ENCODE measurements at places on chromosomes 12 and 14. TPM values are rescaled to one million over a fixed set of nuclear protein-coding genes. Genes with fewer than 3 reads are reported as not detected.

- DNase-seq, result no peak
These were observed 22.0 kb downstream of the SLC25A21 start for GRCh38 chr14:37150414-37150813.

The CLEC6A gene
- not detected for total RNA-seq

DNA sequence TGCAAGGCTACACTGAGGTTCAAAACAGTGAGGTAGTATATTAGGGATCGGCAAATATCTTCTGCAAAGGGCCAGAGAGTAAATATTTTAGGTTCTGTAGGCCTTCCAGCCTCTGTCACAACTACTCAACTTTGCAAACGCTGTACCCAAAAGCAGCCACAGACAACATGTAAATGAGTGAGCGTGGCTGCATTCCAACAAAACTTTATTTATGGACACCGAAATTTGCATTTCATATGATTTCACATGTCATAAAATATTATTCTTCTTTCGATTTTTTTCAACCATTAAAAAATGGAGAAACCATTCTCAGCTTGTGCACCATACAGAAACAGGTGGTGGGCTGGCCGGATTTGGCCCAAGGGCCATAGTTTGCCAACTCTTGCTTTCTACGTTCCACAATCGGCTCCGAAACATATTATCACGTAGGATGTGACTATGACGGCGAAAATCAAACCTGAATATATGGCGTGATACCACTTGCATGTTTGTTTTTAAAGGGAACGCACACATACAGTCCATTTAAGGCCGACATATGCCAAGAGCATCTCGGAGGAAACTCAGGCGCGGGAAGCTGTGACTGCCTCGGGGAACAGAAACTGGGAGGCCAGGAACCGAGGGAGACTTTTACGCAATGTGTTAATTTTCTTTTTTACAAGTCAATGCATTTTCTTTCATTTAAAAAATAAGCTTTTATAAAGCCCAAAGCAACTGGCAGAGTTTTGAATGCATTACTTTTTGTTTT, 7.1 kb downstream of the NCOR2 start:
- DNase-seq, result no peak

DNA sequence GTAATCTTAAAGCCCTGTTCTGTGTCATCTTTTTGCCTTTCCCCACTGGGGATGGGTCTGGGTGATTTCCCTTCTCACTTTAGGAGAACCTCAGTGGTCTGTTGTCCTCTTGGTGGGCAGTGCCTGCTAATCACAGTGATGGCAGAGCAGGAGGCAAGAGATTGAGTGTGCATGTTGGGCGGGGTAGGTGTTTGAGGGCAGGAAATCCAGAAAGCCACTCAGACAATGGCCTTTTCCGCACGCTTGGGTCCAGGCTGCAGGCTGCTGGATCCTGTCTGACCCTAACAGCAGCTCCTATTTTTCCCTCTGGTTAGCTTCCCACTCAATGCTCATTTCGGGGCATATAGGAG, 13.7 kb upstream of the ITGA5 start:
- DNase-seq, result peak; percentile 19

DNA sequence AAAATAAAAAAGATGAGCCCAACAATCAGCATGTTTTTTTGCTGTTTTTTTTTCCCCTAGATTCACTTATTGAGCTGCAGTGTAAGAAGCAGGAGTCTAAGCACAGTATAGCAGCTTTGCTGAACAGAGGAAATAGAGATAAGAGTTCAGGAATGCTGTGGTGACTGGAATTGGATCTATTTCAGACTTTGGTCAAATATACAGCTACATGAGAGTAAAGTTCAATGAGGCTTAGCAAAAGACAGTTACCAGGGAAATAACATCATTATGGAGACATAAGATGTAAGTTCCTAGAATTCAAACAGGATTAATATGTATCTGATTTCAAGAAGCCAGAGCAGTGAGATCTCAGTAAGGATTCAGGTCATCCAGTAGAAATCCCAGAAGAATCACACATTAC, 613.0 kb downstream of the RPS29 start:
- no peak for DNase-seq

GRCh38 chr12:119644930-119645329, 23.0 kb upstream of the PRKAB1 start:
- no peak for DNase-seq

The TMTC3 gene
- 7.7 TPM for total RNA-seq

- DNase-seq, result no peak
These were observed 160.3 kb upstream of the HIF1A start for GRCh38 chr14:61535032-61535431.

- no peak for DNase-seq
These were observed 46.0 kb downstream of the ITPR2 start for GRCh38 chr12:26786865-26787514.

DNA sequence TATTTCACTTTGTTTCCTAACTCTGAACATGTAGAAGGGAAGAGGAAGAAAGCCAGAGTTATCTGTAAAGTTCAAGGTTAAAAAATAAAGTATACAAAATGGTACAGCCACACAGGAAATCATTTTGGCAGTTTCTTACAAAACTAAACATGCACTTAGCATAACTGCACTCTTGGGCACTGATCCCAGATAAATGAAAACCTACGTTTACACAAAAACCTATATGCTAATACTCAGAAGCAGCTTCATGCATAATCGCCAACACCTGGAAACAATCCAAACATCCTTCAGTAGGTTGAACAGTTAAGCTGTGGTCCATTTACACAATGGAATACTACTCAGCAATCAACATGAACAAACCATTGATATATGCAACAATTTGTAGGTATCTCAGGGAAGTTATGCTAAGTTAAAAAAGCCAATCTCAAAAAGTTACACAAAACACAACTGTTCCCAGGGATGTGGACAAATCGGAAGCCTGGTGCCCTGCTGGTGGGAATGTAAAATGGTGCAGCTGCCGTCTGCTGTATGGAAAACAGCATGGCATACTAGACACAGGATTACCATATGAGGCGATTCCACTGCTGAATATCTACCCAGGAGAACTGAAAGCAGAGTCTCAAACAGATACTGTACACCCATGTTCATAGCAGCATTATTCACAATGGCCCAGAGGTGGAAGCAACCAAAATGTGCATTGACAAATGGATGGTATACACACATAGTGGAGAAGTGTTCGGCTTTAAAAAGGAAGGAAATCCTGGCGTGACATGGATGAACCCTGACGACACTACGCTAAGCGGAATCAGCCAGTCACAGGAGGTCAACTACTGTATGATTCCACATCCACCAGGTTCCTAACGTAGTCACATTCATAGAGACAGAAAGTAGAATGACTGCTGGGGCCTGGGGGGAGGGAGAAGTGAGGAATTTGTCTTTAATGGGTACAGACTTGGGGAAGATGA, 37.7 kb downstream of the NRDE2 start:
- no peak for DNase-seq

DNA sequence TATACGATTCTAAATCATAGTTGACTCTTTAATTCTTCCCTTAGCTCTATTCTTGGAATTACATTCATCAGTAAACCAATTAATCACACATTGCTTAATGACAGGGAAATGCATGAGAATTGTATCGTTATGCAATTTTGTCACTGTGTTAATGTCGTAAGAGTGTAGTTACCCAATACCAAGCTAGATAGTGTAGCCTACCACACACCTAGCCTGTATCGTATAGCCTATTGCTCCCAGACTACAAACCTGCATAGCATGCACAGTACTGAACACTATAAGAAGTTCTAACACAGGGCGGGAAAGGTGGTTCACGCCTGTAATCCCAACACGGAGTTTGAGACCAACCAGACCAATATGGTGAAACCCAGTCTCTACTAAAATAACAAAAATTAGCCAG, 24.7 kb downstream of the HNRNPC start:
- DNase-seq, result no peak

The MYH6 gene
- 138 TPM for total RNA-seq

GRCh38 chr12:117060929-117061305, 38.3 kb downstream of the TESC start:
- DNase-seq, result no peak

DNA sequence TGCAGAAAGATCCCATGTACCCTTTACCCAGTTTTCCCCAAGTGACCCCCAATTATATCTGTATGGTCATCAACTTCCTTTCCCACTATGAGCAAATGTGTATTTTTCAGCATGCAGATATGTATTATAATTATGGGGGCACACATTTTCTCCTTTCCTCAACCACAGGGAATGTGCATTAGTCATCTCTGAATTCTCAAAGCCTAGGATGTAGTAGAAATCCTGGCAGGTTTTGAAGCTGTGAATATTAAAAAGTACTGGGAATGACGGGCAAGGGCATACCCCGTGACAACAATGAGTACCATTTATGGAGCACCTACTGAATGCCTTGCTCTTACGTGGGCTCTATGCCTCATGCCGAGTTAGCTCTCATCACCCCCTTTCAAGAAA, 71.5 kb downstream of the VWF start:
- DNase-seq, result no peak

- no peak for DNase-seq
These were observed 35.2 kb downstream of the RNFT2 start for GRCh38 chr12:116773276-116773731.

DNA sequence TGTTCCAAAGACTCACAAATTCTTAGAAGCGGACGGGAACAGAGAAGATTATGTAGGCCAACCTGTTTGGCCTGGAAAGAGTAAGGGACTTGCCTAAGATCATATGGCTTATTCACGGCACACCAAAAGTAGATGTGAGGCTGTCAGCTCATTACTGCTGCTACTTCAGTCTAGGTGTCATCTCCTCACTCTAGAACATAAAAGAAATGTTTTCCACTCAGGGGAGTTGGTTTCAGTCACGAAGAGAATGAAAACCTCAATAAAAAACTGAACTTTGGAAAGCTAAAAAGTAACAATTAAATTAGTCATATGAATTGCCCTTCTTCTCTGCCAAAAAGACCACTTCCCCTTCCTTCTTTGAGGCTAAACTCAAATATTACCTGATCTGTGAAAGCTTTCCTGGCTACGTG, 658 bp upstream of the CEP128 start:
- no peak for DNase-seq

DNA sequence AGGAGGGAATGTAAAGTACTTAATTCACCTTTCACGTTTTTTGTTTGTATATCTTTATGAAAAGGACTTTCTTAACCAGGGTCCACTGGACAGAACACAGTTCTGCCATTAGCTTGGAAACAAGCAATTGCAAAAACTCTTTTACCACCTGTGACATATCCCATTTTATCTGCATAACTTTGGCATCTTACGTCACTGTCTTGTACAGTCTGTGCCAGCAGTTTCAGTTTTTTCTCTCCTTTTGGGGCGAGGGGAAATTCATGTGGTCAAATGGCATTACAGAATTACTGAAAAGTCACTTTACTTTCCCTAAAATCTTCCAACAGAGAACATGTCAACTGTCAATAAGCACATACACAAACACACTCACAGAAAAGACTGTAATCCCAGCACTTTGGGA, 43.7 kb upstream of the SELPLG start:
- no peak for DNase-seq

- DNase-seq, result peak; percentile 62
These were observed 3.8 kb upstream of the KRT85 start for GRCh38 chr12:52370926-52371608.

GRCh38 chr12:117298191-117298590, 63.2 kb downstream of the NOS1 start:
- no peak for DNase-seq

The SMCO3 gene
- not detected for total RNA-seq

The PLEKHH1 gene
- total RNA-seq, result 4.5 TPM

- DNase-seq, result no peak
These were observed 32.9 kb downstream of the TCHP start for GRCh38 chr12:109932878-109933503.

GRCh38 chr14:38254571-38255407, 1.1 kb downstream of the CLEC14A start:
- peak; percentile 62 for DNase-seq

GRCh38 chr12:75477137-75477536, 3.4 kb upstream of the GLIPR1 start:
- DNase-seq, result no peak

GRCh38 chr12:4135919-4136605, 137.5 kb upstream of the CCND2 start:
- DNase-seq, result peak; percentile 28

- DNase-seq, result no peak
These were observed 218.9 kb downstream of the ADAMTS20 start for GRCh38 chr12:43332977-43333640.

GRCh38 chr12:10331642-10332239, 24.1 kb downstream of the KLRD1 start:
- DNase-seq, result no peak

DNA sequence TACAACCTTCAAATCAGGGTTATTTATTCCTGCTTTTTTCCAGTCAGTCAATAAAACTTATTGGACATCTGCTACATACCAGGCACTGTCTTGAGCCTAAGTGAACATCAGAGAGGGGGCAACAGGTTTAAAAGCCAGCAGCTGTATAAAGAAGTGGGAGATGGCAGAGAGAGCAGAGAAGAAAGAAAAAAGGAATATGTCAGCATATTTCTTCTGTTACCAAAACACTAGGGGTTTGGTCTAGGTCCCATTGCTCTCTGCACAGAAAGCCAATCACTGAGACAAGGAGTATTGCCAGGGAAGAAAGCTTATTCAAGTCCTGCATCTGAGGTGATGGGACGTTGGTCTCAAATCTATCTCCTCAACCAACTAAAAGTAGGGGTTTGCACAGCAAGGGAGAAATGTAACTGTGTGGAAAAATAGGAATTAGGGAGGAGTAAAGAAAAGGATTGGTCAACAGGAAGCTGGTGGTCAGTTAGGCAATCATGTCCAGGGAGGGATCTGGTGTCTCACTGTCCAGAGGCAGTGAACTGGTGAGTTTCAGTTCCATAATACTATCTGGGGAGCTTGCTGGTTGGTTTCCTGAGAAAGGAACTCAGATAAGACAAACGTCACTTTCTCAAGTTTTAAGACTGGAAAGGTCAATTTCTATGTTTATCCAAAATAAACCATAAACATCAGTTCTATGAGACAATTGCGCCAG, 107.5 kb downstream of the PHLDA1 start:
- DNase-seq, result no peak

DNA sequence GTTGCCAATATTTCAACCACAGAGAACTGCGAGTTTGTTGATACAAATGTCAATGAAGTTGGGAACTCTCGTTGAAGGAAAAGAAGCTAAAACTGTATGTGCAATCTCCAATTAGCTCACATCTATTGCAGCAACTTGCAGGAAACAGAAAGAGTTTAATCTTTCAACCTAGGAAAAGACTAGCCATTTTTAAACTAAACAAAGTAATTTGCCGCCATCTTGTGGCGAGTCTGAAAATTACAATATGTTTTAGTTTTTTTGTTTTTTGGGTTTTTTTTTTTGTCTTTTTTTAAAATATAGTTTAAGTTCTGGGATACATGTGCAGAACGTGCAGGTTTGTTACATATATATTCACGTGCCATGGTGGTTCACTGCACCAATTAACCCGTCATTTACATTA, 131.2 kb upstream of the FOXG1 start:
- no peak for DNase-seq

The FGD4 gene
- 9.8 TPM for total RNA-seq

Data from psoas muscle (tissue), 8 donors.